AG09309 (cell line): ENCODE measurements at places on chromosomes 6 and 20.

DNA sequence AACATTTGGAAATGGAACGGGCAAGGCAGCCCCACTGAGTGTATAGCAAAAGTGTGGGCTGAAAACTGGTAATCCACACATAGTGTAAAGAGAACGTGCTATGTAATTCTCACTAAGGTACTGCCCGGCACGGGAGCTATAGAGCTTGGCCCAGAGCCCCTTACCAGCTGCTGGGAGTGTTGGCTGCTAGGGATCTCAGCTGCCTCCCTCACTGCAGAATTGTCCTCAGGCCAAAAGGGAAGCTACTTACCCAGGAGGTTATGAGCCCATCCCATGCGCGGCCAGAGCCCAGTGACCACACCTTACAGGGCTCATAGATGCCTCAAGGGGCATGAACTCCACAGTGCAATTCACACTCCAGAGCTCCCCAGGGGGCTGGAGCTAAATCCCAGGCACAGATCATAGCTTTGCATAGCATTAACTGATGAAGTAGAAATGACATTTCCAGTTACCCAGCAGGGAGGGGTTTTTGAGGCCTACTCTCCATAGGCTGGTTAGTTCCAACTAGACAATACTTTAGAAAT lies 56.8 kb downstream of the LINC00237 start:
- no peak for DNase-seq

DNA sequence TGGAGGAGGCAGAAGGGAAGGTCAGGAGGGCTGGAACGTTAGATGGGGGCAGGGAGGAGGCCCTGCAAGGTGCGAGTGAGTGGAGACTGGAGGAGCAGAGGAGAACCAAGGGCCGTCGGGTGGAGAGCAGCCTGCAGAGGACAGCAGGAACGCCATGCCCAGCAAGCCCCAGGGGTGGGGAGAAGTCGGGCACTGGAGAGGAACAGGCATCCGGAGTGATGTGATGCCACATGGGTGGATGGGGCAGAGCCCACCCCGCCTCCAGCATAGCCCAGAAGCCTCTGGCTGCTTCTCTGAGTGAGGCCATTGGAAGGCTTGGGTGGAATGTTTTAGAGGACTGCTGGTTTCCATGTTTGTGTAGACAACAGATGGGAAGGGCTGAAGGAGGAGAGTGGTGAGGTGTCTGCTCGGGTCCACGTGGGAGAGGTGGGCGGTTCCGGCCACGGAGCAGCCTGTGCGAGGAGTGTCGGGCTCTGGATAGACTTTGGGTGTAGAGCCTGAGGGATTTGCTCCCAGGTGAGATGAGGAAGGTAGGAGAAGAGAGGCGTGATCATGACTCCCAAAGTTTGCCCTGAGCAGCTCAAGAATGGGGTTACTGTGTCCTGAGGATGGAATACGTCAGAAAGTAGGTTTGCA lies 221.4 kb downstream of the SMOC2 start:
- DNase-seq: no peak

DNA sequence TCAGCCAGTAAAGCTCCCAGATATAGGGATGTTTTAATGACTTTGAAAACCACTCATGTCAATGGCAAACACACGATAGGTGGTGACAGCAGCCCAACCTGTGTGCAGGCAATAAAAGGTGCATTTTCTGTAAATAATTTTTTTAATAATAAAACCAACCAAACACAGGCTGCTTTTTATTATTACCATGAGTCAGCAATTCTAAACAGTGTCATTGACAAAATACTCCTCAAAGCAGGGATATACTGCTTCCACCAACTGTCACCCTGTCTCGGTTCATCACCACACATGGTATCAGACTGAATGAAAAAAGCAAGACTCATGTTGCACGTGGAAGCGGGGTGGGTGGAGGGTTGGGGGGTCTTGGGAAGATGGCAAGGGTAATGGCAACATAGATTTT lies 195.9 kb downstream of the ANKRD60 start:
- no peak for DNase-seq

DNA sequence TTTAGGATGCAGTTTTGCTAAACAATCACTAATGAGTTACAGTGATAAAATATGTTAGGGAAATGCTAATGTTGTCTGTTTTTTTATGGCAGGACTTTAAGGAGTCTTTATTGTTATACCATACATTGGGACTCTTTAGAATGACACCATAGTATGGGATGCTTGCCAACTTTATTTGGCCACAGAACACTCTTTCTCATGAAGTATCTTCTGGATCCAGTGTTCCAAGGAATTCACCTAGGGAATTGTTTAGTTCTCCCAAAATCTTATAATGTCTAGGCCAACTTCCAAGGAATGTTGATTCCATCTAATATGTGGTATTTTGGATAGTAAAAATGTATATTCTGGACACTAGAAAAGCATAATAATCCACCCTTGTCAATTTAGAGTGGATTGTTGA lies 3.3 kb downstream of the RIN2 start:
- DNase-seq: no peak

- no peak for DNase-seq
These were observed 611.0 kb downstream of the DOK5 start for GRCh38 chr20:55086421-55086820.

DNA sequence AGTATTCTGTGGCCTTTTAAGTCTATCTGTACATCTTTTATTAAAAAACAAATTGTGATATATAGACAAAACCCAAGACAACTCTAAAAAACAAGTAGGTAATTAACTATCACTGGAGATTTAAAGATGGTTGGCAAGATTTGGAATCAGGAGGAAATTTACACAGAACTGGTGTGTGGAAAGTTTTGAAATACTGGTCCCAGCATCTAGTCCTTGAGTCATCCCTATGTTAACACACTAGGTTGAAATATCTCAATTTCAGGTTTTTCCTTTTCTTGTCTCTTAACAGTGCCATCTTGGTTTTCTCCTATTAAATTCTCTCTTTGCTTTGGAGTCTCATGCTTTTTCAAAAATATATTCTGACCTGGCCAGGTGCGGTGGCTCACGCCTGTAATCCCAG lies 27.5 kb downstream of the SASH1 start:
- DNase-seq: no peak

GRCh38 chr6:73108949-73109348 lies 116.3 kb downstream of the KHDC1L start:
- DNase-seq: no peak

GRCh38 chr6:98844244-98845210 lies 10.2 kb downstream of the POU3F2 start:
- DNase-seq: no peak

GRCh38 chr20:16434062-16434664 lies 139.1 kb downstream of the KIF16B start:
- no peak for DNase-seq

DNA sequence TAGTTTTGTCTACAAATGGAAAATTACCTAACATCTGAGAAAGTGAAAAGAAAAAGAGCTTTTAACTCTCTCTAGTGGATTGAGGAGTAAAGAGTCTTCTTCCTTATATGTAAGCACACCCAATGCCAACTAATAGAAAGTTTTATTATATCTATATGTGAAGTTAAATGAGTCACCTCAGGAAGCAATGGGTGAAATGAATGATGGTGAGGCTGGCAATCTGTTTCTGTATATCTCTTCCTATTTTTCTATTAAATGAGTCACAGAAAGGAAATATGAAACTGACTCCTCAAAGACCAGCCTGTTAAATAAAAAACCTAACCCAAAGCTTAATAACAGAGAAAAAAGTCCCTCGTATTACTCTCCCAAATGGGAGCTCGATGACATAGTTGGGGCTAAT lies 71.3 kb downstream of the OTOR start:
- no peak for DNase-seq

GRCh38 chr6:10659699-10660348 lies 34.6 kb downstream of the C6orf52 start:
- no peak for DNase-seq

GRCh38 chr20:36507746-36508145 lies 33.6 kb upstream of the MYL9 start:
- no peak for DNase-seq

- DNase-seq: peak; percentile 81
These were observed 172.8 kb upstream of the ARG1 start for GRCh38 chr6:131400054-131400778.

- no peak for DNase-seq
These were observed 106.1 kb downstream of the NOL4L start for GRCh38 chr20:32479012-32479411.

DNA sequence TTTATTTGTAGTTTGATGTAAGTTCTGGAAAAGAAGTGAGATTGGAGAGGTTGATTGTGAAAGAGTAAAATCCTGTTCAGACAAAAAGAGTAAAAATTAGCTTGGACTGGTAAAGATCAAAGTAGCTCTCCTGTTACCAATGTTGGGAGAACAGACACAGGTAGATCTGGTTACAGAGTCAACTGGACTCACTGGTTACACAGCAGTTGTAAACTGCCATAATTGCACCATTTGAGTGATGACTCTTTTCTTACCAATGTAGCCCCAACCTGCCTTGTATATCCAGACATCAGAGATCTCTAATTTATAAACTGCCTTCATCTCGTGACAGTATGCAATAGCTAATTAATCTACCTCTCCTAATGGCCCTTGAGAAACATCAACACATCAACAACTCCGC lies 165.6 kb upstream of the PRSS16 start:
- DNase-seq: no peak

DNA sequence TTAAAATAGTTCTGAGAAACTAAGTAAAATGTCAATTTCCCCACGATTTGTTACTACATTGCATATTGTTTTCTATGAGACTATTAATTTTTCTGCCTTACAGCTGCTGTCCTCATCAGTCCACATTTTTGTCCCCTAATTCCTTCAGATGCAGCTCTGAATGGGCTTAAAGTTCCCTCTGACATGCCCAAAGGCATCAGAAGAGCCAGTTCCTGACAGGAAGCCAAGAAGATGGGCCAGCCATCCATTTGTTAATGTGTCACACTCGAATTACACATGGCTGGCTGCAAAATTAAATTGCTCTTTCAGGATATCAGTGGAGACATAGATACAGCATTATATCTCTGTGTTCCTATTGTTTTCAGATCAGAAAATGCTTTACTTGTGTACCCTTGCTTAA lies 1223.0 kb downstream of the EPHA7 start:
- DNase-seq: no peak

GRCh38 chr6:7261852-7262461 lies 51.0 kb downstream of the SSR1 start:
- no peak for DNase-seq

DNA sequence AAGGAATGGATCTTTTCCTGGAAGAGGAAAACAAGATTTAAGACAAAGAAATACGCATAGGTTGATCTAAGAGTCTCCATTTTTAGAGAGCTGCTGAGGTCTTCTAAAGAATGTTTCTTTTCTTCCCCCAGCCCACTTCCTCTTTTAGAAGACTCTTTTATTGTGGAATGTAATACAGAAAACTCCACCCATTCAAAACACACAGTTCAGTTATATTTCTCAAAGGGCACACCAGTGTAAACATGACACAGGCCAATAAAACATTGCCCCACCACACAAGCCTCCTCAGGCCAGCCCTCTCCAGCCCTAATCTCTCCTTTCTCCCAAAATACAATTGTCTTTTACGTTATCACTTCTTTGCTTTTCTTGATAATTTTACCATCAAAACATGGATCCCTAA lies 42.8 kb downstream of the SLC35B3 start:
- DNase-seq: no peak
